ENCODE measurements at places on chromosomes 6 and 20.

DNA sequence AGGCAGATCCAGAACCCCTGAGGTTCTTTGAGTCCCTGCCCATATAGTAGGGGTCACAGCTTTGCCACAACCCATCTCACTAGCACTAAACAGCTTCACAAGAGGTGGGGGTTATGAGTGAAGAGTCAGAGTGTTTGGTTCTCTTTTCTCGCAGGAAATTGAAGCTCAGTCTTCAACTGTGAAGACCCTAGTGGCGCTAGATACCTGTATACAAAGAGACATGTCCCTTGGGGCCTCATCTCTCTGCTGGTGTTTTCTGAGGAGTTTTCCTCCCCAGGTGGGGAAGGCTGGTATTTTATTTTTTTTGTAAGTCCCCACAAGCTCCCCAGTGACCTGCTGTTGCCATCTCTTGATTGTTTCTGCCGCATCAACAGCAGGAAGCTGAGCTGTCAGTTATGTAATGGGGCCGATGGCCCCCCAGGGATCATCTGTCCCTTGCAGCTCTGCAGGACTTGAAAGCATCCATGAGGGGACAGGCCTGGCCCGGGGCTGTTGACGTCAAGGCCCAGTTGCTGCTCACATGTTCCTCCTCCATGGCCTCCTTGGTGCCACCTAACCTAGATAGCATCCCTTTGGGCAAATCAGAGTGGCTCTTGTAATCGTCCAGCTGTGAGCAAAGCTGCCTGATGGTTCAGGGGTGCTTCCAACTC is 23.1 kb downstream of the STK35 start:
- DNase-seq: no peak

GRCh38 chr6:159681191-159681880 is 11.7 kb downstream of the SOD2 start:
- no peak for DNase-seq

DNA sequence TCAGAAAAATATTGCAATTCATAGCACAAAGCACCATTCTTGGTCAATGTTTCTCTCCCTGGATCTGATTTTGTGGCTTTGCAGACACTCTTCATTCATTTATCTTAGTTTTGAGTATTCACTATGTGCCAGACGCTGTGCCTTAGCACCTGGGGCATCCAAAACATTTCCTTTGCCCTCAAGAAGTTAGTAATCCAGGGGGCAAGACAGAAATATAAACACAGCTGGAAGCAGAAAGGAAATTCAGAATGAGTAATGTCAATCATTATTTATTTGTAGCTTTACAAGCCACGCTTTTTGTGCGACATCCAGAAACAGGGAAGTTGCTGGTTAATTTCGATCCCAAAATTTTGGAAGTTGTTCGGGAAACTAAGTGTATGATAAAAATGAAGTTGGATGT is 71.4 kb downstream of the DNAH8 start:
- DNase-seq: no peak

DNA sequence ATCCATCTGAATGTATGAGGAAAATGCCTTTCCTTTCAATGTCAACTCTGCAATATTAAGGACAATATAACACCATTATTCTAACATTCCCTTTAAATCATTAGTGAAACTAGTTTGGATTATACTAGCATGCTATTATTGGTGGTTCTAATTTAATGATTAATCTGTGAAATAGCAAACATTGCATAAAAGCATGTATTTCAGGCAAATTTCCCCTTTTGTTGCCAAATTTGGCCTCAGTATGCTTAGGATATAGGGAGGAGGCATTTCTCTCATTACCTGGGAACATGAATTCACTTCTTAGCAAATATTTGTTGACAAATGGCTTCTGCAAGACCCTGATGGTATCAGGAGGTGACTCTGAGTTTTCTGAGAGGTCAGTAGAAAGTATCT is 1.6 kb downstream of the TPMT start:
- no peak for DNase-seq

- no peak for DNase-seq
Measured at GRCh38 chr20:63705232-63706026, 2.3 kb downstream of the ARFRP1 start.

DNA sequence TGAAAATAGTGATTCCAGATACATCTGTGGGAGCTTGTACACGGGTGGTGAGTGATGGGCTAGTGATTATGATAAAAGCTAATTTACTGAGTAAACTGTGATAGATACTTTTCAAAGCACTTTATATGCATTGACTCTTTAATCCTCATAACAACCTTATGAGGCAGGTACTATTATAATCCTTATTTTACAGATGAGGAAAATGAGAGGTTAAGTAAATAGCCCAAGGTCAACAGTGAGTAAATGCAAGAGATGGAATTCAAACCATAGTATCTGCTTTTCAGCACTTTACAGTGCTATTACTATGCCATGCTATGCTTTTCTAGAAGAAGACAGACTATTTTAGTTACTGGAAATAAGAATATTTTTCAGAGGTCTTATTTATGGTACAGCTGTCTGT is 320.9 kb upstream of the CITED2 start:
- DNase-seq: no peak

DNA sequence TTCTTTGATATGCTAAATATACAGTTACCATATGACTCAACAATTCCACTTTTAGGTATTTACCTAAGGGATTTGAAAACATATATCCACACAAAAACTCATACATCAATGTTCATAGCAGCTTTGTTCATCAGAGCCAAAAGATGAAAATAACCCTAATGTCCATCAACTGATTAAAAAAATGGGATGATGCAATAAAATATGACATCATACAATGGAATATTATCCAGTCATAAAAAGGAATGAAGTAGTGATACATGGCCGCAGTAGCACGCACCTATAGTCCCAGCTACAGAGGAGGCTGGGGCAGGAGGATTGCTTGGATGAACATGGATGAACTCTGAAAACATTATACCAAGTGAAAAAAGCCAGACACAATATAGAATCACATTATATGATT is 101.4 kb upstream of the SIRPA start:
- no peak for DNase-seq

GRCh38 chr6:167470101-167470835 is 145.4 kb downstream of the TTLL2 start:
- DNase-seq: no peak

GRCh38 chr6:131519670-131520436 is 53.2 kb upstream of the ARG1 start:
- DNase-seq: peak; percentile 37

GRCh38 chr6:98931696-98932095 is 16.1 kb downstream of the FBXL4 start:
- DNase-seq: no peak

- no peak for DNase-seq
Measured at GRCh38 chr20:58149437-58150091, 78.9 kb downstream of the ANKRD60 start.

GRCh38 chr6:106279179-106279578 is 46.4 kb downstream of the ATG5 start:
- DNase-seq: peak; percentile 63

All from astrocyte of the spinal cord (primary cell).